Body of pancreas (tissue), 4 donors: ENCODE measurements at places on chromosomes 16 and 17. TPM values are rescaled to one million over a fixed set of nuclear protein-coding genes. Genes with fewer than 3 reads are reported as not detected.

Gene GP1BA
- total RNA-seq = not detected

Gene PLEKHH3
- total RNA-seq = 105 TPM

Gene CDT1
- total RNA-seq = not detected

Gene ABI3
- 6.3 TPM for total RNA-seq

Gene CCL18
- not detected for total RNA-seq

DNA sequence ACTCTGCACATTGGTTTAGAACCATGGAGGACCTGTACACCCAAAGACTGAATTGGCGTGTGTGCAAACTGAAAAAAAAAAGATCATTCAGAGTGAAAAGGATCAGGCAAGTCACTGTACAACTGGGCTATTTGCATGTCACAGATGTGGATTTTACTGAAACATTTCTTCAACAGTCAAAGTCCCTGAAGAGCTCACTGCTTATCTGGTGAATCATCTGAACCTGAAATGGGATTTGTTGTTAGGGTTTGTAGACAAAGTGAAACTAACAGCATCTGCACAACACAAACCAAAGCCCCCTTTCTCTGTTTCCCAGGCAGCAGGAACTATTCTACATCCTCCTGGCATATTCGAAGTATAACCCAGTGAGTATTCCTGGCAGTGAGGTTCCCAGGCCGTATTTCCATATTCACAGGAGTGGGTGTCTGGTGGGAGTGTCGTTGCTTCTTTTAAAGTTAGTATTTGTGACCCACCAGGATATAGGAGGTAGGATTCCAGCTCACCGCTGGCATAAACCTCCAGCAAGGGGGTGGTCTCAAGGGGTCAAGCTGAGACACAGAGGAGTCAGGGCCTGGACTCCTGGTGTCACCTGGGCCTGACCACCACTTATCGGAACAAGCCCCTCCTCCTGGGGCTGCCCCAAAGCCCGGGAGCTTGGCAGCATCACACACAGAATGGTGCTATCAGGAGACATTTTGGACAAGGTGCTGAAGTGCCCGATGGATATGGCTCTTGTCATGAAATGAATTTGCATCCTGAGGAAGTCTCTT lies 80.9 kb downstream of the GOSR1 start:
- no peaks in the 10 kb centered on the region for H3K27me3 ChIP-seq
- H3K4me1 ChIP-seq = no peaks in the 10 kb centered on the region
- DNase-seq = no peak
- H3K36me3 ChIP-seq = no peaks in the 10 kb centered on the region
- H3K27ac ChIP-seq = no peak overlapping the region

GRCh38 chr16:67663151-67663876 lies 2.6 kb downstream of the PARD6A start:
- peak; percentile 60 for DNase-seq
- H3K27me3 ChIP-seq = no peaks in the 10 kb centered on the region
- H3K27ac ChIP-seq = peak overlapping the region; percentile 97

- H3K27ac ChIP-seq = no peak overlapping the region
- H3K4me1 ChIP-seq = peaks cover 45% of the 10 kb centered on the region
- no peak for DNase-seq
- no peaks in the 10 kb centered on the region for H3K27me3 ChIP-seq
- no peaks in the 10 kb centered on the region for H3K36me3 ChIP-seq
Observed at GRCh38 chr17:77461277-77462057, 320.7 kb downstream of the SEC14L1 start.

GRCh38 chr17:8234361-8235270 lies 13.2 kb downstream of the CTC1 start:
- H3K4me3 ChIP-seq = no peak overlapping the region
- DNase-seq = no peak
- no peak overlapping the region for H3K27ac ChIP-seq
- H3K27me3 ChIP-seq = no peaks in the 10 kb centered on the region
- H3K4me1 ChIP-seq = no peaks in the 10 kb centered on the region
- H3K36me3 ChIP-seq = peaks cover 11% of the 10 kb centered on the region

- no peaks in the 10 kb centered on the region for H3K4me1 ChIP-seq
- no peaks in the 10 kb centered on the region for H3K27me3 ChIP-seq
- H3K36me3 ChIP-seq = peaks cover 2% of the 10 kb centered on the region
- no peak overlapping the region for H3K4me3 ChIP-seq
- no peak overlapping the region for H3K27ac ChIP-seq
Observed at GRCh38 chr16:10897134-10897533, 20.1 kb downstream of the CIITA start.

GRCh38 chr16:9185381-9185780 lies 93.9 kb downstream of the HAPSTR1 start:
- H3K4me1 ChIP-seq = peaks cover 7% of the 10 kb centered on the region
- DNase-seq = no peak
- no peak overlapping the region for H3K4me3 ChIP-seq
- no peak overlapping the region for H3K27ac ChIP-seq
- H3K27me3 ChIP-seq = no peaks in the 10 kb centered on the region

DNA sequence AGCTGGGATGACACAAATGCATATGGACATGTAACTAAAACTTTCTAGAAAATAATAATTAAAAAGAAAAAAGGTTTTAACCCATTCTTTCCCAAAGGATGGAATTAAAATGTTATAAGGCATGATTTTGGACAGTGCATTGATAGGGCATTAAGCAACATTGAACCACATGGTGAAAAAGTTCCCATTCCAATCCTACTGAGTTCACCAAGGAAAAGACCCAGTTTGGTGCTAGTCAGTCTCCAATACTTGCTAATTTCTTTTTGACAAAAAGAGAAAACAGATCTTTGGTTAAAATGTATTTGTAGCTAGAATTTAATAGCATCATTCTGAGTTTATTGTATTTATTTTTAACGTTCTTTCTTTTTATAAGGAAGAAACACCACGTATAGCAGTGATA lies 28.1 kb downstream of the EMP2 start:
- H3K4me3 ChIP-seq = no peak overlapping the region
- H3K27me3 ChIP-seq = no peaks in the 10 kb centered on the region
- no peaks in the 10 kb centered on the region for H3K4me1 ChIP-seq
- H3K27ac ChIP-seq = no peak overlapping the region
- no peaks in the 10 kb centered on the region for H3K36me3 ChIP-seq
- DNase-seq = no peak

DNA sequence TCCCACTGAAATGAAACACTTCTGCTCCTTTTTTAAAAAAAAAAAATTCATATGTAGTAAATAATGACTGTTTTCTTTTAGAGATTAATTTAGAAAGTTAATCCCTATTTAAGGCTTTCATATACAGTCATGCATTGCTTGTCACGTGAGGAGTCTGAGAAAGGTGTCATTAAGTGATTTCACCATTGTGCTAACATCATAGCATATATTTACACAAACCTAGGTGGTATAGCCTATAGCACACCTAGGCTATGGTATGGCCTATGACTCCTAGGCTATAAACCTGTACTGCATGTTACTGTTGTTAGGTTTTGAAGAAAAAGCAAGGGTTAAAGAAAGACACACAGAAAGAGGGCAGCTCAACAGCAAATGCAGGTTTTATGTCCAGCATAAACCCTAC lies 13.7 kb downstream of the PPY start:
- H3K4me1 ChIP-seq = peaks cover 25% of the 10 kb centered on the region
- H3K4me3 ChIP-seq = no peak overlapping the region
- H3K36me3 ChIP-seq = no peaks in the 10 kb centered on the region
- no peak overlapping the region for H3K27ac ChIP-seq
- no peak for DNase-seq

DNA sequence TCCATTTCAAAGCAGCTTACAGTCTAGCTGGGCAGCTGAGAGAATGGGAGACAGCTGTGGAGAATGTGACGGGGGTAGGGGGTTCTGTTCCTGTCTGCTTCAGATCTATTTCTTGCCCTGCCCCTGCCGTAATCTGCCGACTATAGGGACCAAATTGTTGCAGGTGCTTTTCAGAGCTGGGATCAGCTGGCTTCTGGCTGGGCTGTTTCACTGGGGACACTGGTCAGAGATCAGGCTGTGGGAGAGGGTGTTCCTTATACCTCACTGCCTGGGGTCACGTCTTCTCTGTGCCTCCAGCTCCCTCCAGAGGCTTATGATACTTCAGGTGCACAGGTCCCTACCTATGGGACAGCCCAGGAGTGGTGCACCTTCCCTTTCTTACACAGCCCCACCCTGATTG lies 514.9 kb upstream of the GOT2 start:
- no peak for DNase-seq
- no peaks in the 10 kb centered on the region for H3K27me3 ChIP-seq
- no peak overlapping the region for H3K4me3 ChIP-seq
- no peaks in the 10 kb centered on the region for H3K4me1 ChIP-seq

DNA sequence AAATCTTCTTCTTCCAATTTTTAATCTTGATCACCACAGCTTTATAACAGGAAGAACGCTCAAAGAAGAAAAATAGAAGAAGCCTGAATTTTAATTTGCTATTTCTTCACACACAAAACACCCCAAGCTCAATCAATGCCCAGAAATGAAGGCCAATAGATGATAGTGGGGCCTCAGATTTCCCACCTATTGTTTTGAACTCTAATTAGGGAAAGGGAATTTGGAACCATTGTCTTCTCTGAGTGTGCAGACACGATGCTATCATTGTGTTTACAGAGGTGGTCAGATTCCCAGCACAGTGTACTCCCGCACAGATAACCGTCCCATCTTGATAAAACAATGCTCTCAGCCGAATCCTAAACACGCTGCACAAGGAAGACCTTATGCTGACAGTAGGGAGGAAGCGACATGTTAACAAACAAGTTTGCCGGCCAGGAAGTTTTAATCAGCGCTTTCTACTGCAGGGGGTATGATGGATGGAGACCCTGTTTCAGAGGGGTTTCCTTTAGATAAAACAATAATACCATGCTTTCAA lies 684.7 kb downstream of the MAF start:
- DNase-seq = no peak
- no peak overlapping the region for H3K4me3 ChIP-seq
- H3K36me3 ChIP-seq = no peaks in the 10 kb centered on the region
- H3K4me1 ChIP-seq = no peaks in the 10 kb centered on the region

DNA sequence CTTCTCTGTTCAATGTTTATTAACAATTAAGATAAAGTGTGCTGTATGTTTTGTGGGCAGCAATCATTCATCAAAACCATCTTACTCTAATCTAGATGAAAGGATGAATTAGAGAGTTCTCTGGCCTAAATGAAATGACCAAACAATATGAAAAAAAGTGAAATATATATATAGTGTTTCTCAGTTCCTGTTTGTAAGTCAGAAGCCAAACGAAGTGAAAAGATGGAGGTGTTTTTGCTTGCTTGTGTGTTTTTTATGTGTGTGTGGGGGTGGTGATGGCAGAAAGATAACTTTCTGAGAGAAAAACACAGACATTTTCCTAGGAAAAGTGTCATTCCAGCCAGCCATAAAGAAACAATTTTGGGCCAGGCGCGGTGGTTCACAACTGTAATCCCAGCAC lies 138.6 kb downstream of the CDH8 start:
- no peak overlapping the region for H3K27ac ChIP-seq
- H3K36me3 ChIP-seq = no peaks in the 10 kb centered on the region
- no peak for DNase-seq
- no peaks in the 10 kb centered on the region for H3K4me1 ChIP-seq
- H3K27me3 ChIP-seq = no peaks in the 10 kb centered on the region
